ENCODE measurements at places on chromosomes 7 and 10.
A peak's percentile ranks its signal among the peaks of the same experiment; 100 is the strongest.

DNA sequence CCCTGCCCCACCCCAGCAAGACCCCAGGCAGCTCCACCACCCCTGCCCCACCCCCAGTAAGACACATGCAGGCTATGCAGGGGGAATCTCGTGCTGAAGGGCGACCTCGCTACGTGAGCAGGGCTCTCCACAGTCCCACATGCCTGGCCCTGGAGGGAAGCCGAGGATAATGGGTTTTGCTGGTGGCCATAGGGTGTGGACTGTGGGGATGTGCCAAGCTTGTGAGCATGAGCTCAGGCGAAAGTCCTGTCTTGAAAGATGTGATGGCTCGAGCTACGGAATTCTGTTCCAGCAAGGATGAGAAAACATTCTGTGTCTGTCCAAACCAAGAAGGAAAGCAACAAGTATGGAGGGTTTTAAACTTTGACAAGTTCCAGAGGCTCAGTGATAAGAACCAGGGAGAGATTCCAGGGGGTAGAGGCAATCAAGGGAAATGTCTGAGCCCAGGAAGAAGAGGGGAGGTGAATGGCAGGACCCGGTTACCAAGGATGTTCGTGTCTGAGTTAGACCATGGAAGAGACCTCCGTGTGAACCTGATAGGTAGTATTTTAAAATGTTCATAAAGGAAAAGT, 63.1 kb downstream of the PYROXD2 start:
- DNase-seq: no peak

DNA sequence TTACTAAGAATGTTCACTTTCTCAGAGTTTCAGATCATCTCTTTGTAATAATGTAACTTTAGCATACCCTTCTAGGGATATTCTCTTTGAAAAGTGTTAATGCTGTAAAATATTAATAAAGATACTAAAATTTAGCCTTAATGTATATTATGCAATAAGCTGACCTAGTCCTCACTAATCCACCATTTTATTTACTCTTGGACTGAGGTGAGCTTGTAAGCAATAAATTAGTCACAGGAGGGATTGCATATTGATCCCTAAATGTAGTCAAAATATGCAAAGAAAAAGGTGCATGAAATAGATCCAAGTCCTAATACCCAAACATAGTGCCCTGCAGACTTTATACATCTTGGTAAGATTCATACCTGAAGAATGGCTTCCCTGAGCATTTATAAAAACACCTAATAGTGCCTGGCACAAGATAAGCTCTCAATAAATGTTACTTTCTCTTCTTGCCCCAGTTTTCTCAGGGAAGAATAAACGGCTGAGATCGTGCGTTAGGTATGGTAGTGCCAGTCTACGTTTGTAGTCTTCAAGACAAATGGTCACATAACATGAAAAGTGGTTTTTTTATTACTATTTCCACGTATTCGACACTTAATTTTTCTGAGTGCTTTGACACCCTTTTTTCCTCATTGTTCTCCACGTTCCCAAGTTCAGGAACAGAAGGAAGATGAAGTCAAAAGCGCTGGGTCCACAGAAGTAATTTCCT, 14.3 kb downstream of the INSIG1 start:
- DNase-seq: no peak

DNA sequence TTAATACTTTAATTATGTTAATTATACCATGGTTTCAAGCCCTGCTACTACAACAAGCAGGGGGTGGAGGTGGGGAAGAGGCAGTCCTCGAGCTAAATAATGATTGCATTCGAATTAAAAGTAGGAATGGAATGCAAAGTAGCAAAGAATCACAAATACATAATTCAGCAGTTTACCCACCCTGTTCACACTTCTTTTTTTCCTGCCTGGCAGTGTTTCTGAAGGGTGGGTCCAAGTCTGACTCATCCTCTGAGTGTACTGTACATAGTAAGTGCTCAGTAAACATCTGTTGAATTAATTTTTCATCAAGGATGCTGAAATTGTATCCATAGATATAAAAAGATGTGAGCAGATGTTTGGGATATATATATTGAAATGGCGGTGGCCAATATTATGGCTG, 778.8 kb downstream of the LRMDA start:
- no peak for DNase-seq

DNA sequence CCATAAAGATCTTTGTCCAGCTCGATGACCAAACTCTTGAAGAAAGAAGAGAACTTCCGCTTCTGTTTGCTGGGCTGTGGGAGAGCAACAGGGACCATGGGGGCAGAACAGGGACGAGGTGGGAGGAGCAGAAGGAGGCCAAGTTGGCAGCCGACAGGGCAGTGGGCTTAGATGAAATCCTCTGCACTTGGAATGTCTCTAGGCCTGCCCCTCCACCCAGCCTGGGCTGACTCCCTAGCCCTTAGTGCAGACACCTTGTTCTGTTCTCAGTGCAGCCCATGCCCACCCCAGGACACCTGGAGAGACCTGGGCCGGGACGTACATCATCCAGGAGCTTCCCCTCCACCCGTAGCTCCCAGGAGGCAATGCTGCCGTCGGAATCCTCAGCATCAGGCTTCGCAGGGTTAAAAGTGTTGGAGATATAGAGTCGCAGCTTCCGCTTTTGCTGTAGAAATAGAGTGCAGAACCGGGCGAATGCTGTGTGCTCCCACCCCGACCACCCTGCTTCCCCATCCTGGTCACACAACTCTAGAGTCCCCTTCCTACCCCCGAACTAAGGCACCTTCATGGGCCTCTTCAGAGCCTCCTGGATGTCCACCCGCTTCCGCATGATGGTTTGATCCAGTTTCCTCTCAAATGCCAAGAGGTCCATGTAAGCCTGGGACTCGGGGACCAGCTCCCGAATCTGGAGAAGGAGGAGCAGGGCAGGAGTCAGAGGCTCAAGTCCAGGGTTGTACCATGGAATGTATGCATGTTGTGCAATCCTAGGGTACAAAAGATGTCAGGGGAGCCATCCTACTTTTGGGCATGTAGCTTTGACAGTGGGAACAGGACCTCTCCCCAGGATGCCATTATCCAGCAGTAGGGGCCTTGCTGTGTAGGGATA, 6.1 kb downstream of the SMARCD3 start:
- DNase-seq: no peak

GRCh38 chr7:90574820-90575187, 21.3 kb upstream of the CDK14 start:
- DNase-seq: no peak

- no peak for DNase-seq
These were observed 60.4 kb downstream of the TPST1 start for GRCh38 chr7:66265566-66265965.

- DNase-seq: peak; percentile 72
These were observed 31.6 kb downstream of the IKZF1 start for GRCh38 chr7:50335795-50336754.

DNA sequence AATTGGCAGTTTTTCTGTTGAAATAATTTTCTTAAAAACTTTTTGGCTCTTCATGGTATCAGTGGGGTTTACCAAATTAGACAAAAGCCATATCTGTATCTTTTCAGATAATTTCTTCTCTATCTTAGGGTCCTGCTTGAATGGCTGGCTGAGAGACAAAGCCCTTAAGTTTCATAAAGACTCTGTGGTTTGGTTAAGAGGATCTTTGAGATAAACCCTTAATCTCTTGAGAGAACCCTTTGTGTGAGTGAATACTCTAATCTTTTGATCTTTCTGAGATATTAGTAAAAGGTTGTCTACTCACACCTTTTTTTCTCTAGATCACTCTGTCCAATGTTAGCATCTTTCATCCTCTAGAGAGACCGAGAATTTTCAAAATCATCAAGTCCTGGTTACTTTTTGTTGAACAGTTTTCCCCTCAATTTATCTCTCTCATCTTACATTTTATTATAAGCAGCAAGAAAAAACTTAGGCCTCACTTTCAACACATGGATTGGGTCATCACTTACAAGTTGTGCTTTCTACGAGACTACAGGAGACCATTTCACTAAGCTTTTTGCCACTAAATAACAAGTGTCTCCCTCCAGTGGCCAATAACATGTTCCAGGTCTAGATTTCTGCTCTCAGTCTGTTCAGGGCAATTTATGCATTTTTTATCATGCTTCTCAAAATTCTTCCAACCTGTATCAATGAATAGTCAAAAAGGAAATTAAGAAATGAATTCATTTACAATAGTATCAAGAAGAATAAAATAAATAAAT, 28.4 kb downstream of the DNAJC9 start:
- no peak for DNase-seq

- DNase-seq: no peak
These were observed 118.6 kb downstream of the SH3PXD2A start for GRCh38 chr10:103736763-103737162.

GRCh38 chr7:77738871-77739270, 42.6 kb downstream of the RSBN1L start:
- no peak for DNase-seq

- DNase-seq: no peak
These were observed 7.0 kb upstream of the PANK1 start for GRCh38 chr10:89651916-89652573.

- no peak for DNase-seq
These were observed 868 bp downstream of the RFC2 start for GRCh38 chr7:74253331-74253730.

DNA sequence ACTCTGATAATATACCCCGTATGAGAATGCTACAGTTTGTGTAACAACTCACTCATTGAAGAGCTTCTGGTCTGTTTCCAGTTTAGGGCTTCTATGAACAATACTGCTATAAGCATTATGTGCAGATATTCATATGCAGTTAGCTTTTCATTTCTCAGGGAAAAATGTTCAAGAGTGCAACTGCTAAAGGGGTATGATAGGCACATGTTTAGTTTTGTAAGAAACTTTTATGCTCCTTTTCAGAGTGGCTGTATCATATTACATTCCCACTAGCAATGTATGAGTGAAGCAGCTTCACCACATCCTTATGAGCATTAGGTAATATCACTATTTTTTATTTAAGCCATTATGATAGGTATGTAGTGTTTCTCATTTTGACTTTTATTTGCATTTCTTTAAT, 182.6 kb upstream of the CXCL12 start:
- DNase-seq: no peak

DNA sequence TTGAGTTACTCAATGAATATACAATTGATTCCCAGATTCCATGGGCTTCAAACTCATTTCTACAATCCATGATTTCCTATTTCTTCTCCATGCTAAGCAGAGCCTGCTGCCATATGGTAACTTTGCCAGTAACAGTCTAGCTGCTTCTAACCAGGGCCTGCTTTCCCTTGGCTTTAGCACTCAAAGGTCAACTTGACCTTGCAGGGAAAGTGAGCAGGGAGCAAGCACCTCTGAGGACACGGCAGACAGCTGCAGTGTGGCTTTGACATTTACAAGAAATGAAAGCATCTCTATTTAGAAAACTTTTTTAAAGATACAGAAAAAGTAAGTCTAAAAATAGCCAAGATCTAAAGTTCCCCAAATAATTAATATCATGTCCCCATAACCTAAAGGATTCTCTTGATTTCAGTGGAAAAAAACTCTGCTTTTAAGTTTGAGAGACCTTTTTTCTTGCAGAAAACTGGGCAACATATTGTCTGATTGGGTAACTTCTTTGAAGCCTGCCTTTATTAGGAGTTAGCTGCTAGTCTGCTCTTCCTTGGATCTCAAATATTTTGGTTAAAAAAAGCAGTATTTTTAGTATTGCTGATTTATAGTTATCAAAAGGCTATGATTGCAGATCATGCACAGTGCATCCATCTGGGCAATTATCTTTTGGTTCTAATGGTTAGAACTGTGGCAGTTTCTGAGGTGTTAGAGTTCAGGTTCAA, 257.9 kb downstream of the AHR start:
- no peak for DNase-seq

GRCh38 chr10:3455385-3456334, 283.1 kb upstream of the PITRM1 start:
- no peak for DNase-seq

DNA sequence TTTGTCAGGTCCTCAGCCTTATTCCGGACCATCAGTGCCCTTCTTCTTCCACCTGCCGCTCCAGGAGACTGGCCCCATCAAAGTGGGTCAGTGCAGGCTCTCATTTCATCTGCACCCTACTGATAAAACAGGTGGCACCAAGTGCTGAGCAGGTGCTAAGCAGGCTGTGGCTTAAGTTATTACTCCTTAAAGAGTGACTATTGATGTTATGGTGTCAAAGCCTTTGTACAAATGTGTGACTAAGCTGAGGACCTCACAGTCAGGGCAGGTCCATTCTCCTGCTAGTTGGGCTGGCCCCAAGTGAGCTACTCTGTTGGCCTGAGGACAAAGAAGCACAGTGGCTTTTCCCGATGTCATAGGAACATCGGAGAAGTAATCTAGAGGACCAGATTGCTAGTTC, 11.2 kb upstream of the CALD1 start:
- no peak for DNase-seq

DNA sequence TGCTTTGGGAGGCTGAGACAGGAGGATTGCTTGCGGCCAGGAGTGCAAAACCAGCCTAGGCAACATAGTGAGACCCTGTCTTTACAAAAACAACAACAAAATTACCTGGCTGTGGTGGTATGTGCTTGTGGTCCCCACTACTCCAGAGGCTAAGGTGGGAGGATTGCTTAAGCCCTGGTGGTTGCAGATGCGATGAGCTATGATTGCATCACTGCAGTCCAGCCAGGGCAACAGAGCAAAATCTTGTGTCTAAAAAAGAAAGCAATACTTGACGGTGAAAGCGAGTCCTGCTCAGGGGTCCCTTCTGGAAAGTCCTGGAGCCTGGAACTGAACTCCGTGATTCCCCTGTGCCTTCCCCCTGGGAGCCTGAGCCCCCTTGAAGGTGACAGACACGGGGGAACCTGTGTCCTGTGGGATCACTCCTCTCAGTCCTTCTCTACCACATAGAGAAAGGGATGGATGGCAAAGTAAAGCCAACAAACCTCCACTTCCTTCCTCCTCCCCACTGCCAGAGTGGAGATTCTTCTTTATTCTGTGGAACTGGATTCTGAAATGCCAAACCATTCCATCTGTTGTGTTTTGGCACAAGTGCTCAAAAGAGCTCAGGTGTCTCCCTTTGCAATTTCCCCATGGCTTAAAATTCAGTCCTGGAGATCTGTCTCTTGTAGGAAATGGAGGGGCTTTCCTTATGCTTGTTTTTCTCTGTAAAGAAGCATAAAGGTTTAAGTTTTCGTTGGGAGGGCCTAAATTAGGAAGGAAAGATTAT, 50.6 kb downstream of the KIAA1217 start:
- no peak for DNase-seq

GRCh38 chr7:22670422-22670815, 56.6 kb upstream of the IL6 start:
- no peak for DNase-seq

GRCh38 chr10:4359003-4359402, 467.0 kb upstream of the AKR1E2 start:
- no peak for DNase-seq

DNA sequence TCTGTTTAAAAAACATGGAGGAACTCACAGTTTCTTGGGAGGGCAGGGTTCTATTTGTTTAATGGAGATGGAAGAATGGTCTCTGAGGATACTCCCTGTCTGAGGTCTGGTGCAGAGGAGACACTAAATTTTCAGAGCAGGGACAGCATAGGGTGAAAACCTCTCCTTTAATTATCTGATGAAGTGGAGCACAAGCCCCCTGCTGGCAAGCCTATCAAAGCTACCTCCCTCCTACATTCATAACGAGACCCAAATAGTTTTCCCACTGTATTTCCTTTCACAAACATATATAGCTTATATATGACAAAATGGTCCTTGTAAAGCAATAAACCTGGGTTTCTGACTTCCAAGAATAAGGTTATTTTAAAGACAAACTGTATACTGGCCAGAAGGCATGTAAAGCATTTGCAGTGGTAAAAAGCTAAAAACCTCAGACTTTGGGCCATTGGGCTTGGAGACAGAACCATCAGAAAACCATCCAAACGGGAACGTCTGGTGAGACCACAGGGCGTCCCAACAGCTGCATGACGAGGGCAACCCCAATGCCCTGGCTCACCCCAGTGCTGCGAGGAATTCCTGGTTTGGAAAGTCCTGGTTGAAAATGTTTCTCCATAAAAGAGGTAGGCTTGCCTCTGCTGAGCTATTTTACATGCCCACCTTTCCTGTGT, 201.3 kb downstream of the FANK1 start:
- DNase-seq: no peak

- no peak for DNase-seq
These were observed 75.1 kb downstream of the SEMA3D start for GRCh38 chr7:85111761-85112160.
